ENCODE measurements at places on chromosomes 7 and 10. TPM values are rescaled to one million over a fixed set of nuclear protein-coding genes. Genes with fewer than 3 reads are reported as not detected.
A peak's percentile ranks its signal among the peaks of the same experiment; 100 is the strongest.

DNA sequence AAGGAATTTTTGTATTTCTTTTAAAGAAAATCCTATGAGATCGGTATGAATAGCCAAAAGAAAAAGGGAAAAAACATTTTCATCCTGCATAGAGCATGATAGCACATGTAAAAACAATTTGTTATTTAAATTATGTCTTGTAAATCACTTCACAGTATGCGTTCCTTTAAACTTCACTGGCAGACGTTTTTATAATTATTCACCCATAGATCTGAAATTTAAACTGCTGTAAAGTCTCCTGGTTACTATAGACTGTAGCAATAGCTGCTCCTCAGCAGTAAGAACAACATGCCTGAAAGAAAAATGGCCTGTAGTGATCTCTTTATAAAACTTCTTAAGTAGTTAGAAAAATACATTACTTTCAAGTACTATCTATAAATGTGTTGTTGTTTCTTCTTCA, 26.5 kb downstream of the CAPZA2 start:
- DNase-seq, result no peak

GRCh38 chr10:5500910-5501309, 1.5 kb upstream of the CALML5 start:
- no peak for DNase-seq

GRCh38 chr7:148702876-148703670, 4.4 kb downstream of the CUL1 start:
- no peak for DNase-seq

- no peak for DNase-seq
These were observed 24.0 kb downstream of the ZEB1 start for GRCh38 chr10:31343009-31343408.

- DNase-seq, result no peak
These were observed 5.9 kb downstream of the TSPAN33 start for GRCh38 chr7:129150199-129150996.

- no peak for DNase-seq
These were observed 468.7 kb downstream of the RPS24 start for GRCh38 chr10:78502210-78502936.

GRCh38 chr10:59362959-59363381, 621 bp upstream of the FAM13C start:
- peak; percentile 58 for DNase-seq

VPS50 gene
- 30.2 TPM for total RNA-seq

ST7 gene
- total RNA-seq, result 10.1 TPM

AASS gene
- total RNA-seq, result 7.4 TPM

Measured in mucosa of descending colon (tissue), 3 donors.